ENCODE measurements at places on chromosomes 13 and 19. TPM values are rescaled to one million over a fixed set of nuclear protein-coding genes. Genes with fewer than 3 reads are reported as not detected.
A peak's percentile ranks its signal among the peaks of the same experiment; 100 is the strongest.

DNA sequence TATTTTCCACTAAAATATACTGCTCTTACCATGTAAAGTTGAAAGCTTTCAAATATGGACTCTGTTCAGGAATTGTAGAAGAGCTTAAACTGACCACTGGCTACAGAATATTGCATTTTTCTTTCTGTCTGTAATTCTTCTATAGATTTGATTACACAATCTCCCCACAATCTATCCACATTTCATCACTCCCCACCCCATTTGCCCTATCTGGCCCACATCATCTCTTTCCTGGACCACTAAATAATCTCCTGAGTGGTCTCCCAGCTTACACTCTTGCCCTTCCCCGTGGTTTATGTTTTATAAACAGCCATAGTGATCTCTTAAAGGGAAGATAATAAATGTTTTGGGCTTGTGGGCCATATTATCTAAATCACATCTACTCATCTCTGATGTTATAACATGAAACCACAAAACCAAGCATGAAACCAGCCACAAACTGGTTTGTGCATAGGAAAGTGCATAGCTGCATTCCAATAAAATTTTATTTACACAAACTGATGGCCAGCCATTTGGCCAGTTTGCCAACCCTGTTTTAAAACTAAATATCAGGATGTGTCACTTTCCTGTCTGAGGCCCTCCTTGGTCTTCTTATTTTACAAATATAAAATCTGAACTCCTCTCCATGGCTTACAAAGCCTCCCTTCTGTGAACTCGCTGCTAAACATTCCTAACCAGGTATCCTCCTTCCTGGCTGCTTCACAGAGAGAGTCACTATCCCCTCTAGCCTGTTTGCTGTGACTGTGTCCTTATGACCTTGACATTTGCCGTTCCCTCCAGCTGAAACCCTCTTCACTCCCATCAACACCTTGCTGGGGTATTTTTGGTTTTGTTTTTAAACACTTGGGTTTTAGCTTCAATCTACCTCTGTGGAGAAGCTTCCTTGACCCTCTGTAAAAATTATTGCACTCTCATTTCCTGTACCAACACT is 500.9 kb downstream of the GPC6 start:
- DNase-seq = no peak

GRCh38 chr13:59038824-59039223 is 1124.9 kb downstream of the DIAPH3 start:
- no peak for DNase-seq

GRCh38 chr19:12938779-12939601 is 581 bp downstream of the CALR start:
- peak; percentile 19 for DNase-seq

DNA sequence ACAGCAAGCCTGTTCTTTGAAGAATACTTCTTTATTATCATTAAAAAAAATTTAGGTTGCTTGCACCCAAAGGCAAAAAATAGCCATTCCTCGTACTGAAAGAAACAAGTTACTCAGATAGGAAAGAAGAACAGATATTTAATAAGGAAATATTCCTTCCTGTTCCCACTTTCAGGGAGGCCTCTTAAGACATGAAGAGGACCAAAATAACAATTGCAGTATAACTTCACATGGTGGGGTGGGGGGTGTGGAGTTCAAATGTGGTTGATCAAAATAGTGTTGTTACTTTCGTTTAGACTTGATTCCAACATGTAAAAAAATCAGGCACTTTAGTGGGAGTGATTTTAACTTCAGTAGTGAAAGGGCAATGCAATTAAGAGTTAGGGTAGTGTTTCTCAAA is 3.6 kb downstream of the RGCC start:
- DNase-seq = no peak

- no peak for DNase-seq
These were observed 3.1 kb upstream of the JUNB start for GRCh38 chr19:12788042-12788681.

DNA sequence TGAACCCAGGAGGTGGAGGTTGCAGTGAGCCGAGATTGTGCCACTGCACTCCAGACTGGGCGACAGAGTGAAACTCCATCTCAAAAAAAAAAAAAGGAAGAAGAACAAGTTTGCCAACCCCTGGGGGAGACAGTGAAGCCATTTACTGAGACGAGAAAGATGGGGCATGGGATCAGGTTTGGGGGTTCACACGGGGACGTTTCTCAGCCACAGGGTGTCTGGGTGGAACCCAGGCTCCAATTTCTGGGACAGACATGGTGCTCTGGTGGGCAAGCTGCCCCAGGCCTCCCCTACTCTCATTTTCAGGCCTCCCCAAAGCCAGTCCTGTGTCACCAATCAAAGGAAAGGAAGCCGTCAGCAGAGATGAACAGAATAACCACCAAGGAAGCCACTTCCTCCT is 13.4 kb downstream of the HSH2D start:
- no peak for DNase-seq

DNA sequence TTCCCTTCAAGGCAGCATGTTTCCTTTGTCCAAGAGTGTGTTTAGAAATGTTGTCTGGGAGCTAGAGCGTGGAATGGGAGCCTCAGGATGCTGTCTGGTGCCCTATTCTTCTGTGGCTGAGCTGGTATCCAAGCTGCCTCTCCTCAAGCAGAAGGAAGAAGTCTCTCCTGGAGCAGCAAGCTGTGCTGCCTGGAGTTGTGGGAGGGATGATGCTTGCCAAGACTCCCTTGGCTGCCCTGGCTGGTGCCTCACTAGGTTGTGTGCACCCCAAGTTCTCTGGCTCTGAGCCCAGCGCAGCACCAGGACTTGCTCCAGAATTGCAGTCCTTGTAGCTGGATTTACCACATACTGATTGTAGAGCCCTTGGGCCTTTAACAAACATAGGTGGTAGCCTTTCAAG is 4.7 kb upstream of the CYP4F3 start:
- DNase-seq = no peak

GRCh38 chr13:112605531-112605990 is 17.6 kb upstream of the TUBGCP3 start:
- DNase-seq = no peak

GRCh38 chr13:77360032-77360685 is 33.3 kb upstream of the MYCBP2 start:
- DNase-seq = no peak

DNA sequence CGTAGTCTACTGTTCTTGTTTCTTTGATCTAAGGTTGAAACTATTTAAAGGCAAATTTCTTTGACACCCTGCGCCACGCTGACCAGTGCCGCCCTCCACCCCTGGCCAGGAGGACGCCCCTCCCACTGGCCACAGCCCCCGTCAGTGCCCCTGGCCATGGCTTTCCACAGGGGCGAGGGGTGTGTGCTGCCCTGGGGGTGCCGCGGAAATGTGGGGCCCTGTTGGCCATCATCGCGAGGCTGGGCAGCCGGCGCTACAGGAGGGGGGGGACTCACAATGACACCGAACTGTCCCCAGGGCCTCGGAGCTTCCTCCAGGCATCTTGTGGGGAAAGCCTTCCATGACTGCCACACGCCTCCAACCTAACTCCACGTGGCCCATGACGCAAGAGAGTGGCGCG is 10.9 kb downstream of the SHC2 start:
- DNase-seq = no peak

DNA sequence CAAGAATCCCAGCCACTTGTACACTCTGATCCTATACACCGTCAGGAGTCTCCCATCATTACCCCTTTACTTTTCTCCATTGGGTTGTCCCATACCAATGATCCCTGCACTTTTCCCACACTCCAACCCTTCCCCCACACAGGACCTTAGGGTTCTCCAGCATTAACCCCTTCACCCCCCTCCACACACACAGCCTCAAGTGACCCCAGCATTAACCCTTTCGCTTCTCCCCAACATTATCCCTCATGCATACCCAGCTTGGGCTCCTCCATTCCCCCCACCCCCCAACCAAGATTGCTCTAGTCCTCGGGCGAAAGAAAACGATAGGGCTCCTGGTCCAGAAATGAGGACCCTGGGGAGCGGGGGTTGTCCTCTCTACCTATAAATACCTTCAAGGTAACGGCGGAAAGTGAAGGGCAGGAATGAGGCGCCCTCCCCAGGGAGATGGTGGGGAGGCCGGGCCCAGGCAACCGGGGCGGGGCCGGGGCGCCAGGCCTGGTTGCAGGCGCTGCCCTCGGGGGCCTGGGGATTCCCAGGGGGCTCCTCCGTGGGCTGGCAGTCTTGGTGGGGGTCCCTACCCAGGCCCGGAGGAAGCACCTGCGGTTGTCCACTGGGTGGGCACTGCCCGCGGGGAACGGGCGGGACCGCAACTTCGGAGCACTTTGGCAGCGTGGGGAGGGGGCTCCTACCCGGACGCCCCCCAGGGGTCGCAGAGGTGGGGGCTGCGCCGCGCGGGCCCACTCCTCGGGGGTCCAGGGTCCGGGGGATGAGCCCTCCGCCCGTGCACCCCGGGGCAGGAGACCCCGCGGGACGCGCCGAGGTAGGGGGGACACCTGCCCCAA is 757 bp downstream of the WIZ start:
- no peak for DNase-seq

- no peak for DNase-seq
These were observed 13.1 kb downstream of the ZNF773 start for GRCh38 chr19:57512845-57513244.

- DNase-seq = no peak
These were observed 392.4 kb downstream of the DCT start for GRCh38 chr13:94087100-94087499.

GRCh38 chr13:73913079-73913740 is 221.0 kb downstream of the KLF12 start:
- DNase-seq = no peak

- DNase-seq = no peak
These were observed 678.9 kb upstream of the SLITRK5 start for GRCh38 chr13:86992251-86992650.

DNA sequence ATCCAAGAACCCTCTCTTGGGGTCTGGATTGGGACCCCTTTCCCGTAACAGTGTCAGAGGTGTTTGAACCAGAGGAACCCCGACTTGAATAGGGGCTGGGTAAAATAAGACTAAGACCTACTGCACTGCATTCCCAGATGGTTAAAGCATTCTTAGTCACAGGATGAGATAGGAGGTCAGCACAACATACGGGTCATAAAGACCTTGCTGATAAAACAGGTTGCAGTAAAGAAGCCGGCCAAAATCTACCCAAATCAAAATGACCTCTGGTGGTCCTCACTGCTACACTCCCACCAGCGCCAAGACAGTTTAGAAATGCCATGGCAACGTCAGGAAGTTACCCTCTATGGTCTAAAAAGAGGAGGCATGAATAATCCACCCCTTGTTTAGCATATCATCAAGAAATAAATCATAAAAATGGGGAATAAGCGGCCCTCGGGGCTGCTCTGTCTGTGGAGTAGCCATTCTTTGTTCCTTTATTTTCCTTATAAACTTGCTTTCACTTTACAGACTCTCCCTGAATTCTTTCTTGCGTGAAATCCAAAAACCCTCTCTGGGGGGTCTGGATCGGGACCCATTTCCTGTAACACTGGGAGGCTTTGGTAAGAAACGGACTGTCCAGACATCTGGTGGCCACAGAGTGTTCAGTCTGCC is 4.4 kb upstream of the SIN3B start:
- no peak for DNase-seq

DNA sequence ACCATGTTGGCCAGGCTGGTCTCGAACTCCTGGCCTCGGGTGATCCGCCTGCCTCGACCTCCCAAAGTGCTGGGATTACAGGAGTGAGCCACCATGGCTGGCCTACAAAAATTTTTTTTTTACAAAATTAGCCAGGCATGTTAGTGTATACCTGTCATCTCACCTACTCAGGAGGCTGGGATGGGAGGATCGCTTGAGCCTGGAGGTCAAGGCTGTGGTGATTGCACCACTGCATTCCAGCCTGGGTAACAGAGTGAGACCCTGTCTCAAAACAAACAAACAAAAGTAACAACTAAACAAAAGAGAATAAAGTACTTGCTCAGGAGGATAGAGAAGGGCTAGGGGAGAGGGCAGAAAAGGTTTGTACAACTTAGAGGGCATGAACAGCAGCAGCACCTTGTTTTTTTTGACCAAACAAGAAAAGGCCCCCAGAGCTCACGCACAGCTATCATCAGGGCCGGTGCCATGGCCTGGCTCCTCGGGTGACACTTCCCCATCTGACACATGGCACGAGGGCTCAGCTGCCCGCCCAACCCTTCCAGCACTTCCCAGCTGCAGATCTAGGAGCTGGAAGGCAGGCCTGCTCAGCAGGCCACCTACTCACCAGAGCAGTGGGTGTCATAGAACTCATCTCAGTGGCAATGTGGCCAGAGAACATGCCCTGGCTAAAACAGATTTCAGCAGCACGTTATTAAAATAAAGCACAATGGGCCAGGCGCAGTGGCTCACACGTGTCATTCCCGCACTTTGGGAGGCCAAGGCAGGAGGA is 8.6 kb upstream of the SLC7A9 start:
- DNase-seq = no peak

DNA sequence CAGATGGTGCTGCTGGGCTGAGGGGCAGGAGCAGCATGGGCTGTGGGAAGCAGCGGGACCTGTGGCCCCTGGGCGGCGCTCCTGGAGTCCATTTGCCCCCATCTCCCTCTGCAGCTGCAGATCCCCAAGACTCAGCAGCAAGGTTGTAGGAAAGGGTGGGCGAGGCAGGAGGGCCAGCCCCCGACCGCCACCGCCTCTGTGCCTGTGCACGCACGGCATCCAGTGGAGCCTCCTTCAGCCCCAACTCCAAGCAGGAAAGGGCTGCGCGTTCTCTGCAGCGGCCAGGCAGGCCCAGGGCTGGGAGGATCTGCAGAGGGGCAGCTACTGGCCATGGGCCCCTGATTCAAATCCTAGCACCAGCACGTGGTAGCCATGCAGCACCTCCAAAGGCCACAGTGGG is 20.8 kb downstream of the DPF1 start:
- no peak for DNase-seq

DNA sequence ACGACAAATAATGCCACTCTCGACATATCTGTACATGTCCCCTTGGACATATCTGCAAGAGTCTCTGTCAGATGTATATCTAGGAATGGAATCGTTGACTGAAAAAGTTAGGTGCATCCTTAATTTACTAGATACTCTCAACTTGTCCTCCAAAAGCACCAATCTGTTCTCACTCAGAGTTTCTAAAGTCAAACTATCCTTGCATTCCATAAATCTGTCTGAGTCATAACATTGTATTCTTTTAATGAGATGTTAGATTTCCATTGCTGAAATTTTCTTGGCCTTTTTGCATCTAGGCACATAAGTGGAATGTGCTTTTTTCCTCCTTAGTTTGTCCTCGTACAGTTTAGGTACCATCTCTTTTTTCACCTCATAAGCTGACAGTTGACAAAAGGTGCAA is 139.8 kb downstream of the PTPRS start:
- no peak for DNase-seq

FFAR2 gene
- total RNA-seq = not detected

BAX gene
- 315 TPM for total RNA-seq

IRF3 gene
- 127 TPM for total RNA-seq

ZNF708 gene
- total RNA-seq = 13.3 TPM

CGB1 gene
- not detected for total RNA-seq

Data from CD8-positive, alpha-beta memory T cell (primary cell).